Activated CD8-positive, alpha-beta memory T cell treated with anti-CD3 and anti-CD28 coated beads, Interleukin-2, amount 50 U/mL, for 48 hours (primary cell): ENCODE measurements at places on chromosomes 5 and 9.
A peak's percentile ranks its signal among the peaks of the same experiment; 100 is the strongest.

DNA sequence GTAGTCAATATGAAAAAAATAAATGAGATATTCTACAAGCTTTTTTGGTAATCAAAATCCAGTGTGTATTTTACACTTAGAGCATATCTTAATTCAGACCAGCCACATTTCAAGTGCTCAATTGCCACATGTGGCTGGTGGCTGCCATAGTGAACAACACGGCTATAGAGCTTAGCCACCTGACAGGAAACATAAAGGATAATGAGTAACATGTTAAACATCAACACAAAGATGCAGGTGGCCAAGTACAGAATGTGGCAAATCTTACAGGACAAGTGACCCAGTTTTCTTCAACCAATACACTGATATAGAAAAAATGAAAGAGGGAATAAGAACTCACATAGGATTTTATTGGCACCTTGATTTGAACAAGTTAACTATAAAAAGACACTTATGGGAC is 61.4 kb downstream of the KIF24 start:
- DNase-seq = no peak

DNA sequence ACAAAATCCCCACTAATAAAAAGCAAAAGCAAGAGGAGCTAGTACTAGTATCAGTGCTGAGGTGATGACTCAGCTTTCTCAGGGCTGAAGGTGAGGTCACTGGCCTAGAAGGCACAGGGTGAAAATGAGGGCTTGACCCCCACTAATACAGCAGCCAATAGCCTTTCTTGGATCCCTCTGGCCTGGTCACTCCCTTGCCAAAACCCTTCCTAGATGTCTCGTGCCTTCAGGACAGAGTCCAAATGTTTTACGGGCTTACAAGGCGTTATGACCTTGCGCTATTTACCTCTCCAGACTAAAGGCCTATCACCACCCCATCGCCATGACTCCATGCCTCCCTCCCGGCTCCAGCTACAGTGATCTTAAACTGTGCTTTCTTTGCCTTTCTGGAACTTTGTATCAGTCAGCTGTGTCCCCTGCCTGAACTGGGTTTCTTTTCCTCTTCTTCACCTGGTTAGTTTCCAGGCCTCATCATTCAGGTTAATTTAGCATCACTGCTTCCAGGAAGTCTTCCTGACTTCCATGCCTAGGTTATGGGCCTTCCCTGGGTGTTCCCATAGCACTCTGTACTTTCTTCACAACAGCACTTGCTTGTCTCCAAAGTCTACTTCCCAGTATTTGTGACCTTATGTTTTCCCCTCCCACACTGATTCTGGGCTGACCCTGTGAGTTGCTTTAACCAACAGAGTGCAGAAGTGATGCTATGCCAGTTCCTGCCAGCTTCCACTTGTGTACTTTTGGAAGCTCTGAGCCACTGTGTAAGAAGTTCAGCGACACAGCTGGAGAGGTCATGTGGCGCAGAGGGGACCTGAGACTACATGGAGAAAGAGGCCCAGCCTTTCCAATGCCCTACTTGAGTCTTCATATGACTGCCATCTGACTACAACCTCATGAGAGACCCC is 4.2 kb upstream of the DELE1 start:
- DNase-seq = no peak

DNA sequence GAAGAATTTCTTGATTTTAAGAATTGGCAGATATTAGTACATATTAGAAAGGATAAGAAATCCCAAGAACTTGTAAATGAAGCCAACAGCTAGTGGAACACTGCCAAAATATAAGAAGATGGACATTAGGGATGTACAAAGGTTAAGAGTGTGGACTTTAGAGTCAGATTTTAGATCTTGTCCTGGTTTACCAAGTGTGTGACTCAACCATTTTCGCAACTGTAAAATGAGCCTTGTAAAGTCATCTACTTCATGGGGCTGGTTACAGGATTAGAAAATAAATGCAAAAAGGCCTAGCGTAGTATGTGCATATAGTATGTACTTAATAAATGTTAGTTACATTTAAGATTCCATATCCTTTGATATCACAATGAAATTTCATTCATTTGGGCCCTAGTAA is 260.0 kb downstream of the RAB3C start:
- no peak for DNase-seq

DNA sequence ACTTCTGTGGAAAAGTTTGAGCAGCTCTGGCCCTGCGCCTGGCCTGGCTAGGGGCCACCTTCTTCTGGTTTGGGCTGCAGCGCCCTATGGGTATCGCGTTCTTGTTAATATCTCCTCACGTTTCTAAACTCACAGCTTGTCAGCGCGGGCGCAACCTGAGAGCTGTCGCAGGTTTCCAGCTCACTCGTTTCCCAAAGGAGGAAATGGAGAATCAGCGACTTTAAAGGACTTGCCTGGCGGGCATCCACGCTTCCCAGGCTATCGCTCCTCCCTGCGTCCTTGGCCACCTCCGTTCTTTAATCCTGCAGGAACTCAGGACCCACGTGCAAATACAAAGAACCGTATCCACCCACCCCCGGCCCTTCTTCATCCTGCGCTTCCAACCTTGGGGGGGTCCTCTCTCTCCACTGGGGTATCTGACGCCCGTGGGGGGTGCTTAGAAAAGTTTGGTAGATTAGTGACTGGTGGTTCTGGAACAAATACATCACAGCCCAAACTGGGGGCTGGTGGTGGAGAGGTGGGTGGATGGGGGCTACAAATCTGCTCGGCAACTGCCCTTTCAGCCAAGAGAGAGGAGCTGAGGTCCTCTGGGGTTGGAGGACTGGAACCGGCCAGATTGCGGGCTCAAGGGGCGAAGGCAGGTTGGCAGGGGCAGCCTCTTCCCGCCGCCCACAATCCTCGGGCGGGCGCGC is 578 bp upstream of the PSAT1 start:
- DNase-seq = peak; percentile 66

DNA sequence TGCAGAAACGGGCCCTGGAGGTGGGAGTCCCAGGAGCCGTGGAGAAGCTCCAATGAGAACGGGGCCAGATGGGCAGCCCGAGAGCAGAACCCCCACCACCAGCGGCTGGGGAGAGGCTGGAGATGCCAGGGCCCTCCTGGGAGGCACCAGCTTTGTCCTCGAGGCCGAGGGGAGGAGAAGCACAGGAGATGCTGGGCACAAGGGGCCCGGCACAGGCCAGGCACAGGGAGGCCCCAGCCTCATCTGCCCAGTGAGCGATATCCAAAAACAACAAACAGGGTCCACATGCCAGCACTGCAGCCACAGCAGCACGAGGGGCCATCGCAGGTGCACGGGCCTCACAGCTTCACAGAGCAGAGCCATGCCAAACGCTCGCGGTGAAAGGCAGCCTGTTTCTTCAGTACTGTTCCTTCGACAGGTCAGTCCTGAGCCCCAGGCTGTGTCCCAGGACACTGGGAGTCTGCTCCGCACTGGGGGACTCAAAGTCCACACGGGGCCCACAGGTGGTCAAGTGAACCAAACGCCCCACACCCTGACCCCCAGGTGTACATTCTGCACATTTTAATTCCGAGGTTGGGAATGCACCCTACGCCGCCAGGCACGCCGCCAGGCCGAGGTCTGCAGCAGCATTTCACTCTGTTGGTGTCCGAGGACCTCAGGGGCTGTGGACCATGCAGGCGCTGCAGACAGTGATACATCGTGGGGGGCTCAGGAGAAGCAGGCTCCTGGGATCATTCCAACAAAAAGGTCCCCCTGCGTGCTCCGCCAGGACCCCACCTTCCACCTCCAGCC is 9.5 kb downstream of the LPCAT1 start:
- peak; percentile 39 for DNase-seq

DNA sequence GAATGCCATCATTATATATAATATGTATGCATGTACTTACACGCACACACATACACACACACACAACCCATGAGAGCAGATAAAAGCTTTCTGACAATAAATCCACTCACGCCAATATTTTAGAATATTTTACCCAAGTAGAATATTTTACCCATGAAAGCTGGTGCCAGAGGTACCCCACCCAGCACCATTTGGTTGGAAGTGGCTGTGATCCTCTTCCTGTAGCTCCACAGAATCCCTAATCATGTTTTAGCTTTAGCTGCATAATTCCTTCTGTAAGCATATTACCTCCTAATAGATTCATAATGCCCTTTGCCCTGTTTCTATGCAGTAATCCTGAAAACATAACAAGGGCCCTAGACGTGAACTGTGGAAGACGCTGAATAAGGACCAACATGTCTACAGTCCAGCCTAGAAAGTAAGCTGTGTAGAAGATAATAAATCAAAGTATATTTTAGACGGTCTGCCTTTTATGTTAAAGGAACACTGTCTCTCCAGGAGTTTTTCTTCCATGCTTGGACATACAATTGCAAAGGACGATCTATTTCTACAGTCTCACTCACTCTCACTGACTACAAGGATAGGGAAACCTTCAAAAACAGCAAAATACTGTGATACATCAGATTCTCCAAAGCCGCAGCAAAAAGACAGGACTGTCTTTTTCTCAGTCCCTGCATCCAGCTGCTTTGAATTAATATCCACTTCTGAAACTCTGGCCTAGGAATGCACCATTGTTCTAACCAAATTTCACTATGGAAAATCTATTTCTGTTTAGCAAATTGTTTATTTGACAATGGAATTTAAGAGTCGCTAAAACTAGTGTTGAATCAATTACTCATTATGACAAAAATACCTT is 98.2 kb downstream of the USP20 start:
- no peak for DNase-seq

DNA sequence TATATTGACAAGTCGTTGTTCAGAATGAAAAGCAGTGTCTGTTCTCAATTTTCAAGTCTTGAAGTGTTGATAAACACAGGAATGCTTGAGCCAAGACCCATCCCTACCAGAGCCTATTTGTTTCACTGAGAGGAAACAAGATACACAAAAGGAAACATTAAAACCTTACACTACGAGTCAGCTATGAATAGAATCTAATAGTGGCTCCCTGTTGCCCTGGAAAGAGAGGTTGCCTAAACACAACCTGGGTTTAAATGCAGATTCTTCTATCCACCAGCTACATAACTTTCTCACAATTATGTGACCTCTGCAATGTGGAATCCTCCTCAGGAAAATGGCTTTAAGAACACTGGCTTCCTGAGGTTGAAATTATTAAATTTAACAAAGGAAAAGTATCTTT is 29.1 kb upstream of the BNC2 start:
- no peak for DNase-seq

DNA sequence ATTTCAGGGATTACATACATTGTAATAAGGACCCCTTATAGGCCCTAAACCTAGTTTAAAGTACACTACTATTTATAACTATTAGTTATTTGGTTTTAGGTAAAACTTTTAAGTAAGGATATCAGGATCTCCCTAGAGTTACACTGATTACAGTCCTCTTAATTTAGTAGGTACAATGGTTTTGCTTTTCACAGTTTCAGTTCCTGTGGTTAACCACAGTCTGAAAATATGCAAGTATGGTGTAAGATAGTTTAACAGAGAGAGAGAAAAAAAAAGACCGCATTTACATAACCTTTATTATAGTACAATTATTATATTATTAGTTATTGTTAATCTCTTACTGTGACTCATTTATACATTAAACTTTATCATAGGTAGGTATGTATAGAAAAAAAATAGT is 725.3 kb upstream of the PTPRD start:
- no peak for DNase-seq

DNA sequence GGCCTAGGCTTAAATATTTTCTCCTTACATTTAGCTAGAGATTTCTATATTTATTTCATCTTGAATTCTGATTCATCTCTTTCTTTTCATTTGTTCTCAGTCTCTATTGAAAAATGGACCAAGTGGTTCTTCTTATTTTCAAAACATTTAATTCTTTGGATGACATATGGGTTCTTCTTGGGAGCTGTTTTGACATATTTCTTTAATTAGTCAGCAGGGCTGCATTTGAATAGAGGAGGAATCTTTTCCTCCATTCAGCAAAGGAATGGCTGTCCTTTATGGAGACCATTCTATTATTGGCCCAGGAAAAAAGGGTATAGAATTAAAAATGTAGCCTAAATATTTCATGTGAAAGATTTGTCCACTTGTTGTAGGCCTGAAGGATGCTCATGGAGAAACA is 109.9 kb downstream of the RPS23 start:
- no peak for DNase-seq

DNA sequence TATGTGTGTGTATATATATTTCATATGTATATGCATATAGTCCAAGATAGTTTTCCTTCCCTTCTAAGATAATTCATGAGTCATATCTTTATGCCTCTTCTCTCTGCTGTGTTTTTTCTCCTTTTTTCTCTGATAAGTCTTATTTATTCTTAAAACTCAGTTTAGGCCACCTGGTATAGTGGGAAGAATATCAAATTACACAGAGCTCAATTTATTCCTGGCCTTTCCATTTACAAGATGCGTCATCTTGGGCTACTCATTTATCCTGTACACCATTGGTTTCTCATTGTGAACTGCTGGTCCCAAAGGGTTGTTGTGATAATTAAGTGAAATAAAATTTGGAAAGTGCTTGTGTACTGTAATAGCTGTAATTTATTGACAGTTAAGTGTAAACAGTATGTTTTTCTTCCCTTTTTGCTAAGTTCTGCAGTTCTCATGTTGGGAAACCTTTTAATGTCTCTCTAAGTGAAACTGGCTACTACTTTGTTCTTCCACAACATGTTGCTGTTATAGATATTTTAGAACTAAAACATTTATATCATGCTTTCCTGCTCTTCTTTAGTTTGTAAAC is 19.4 kb downstream of the CCDC171 start:
- DNase-seq = no peak

DNA sequence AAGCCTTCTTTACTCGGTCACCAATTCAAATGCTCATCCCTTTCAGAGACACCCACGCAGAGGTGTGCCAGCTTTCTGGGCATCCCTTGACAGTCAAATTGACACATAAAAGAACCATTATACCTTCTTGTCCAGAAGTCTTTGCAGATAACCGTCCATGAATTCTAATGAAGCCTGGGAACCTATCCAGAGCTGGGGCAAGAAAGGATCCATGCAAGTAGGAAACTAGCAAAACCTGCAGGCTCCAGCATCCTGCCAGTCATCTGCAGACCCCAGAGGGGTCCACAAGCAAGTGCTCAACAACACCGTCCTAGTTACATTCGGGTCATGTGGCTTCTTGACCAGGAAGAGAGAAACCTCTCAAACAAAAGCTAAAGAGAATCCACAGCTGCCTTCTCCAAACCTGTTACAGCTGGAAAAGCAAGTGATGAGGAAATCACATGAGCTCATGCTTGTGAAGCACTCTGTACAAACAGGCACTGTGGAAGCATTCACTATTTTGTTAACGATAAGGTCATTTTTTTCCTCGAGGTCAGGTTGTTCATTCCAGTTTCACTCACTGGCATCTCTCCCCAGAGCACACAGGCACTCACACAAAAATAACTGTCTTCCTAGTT is 80.2 kb upstream of the DMRT1 start:
- DNase-seq = no peak
